ENCODE measurements at places on chromosomes 11 and 22. TPM values are rescaled to one million over a fixed set of nuclear protein-coding genes. Genes with fewer than 3 reads are reported as not detected.

- DNase-seq = no peak
These were observed 65.5 kb downstream of the BCR start for GRCh38 chr22:23245799-23246136.

DNA sequence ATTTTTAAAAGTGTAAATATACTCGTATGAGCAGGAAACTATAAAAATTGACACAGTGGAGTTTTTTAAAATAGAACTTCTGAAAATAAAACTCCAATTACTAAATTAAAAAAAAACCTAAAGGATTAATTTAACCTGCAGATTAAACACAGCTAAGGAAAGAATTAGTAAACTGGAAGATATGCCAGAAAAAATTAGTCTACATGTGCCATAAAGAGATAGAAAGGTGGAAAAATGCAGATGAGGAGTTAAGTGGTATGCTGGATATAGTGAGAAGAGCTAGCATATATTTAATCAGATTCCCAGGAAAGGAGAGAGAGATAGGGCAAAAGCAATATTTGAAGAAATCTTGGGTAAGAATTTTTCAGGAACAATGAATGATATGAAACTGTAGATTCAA, 315.8 kb upstream of the CADM1 start:
- DNase-seq = no peak

DNA sequence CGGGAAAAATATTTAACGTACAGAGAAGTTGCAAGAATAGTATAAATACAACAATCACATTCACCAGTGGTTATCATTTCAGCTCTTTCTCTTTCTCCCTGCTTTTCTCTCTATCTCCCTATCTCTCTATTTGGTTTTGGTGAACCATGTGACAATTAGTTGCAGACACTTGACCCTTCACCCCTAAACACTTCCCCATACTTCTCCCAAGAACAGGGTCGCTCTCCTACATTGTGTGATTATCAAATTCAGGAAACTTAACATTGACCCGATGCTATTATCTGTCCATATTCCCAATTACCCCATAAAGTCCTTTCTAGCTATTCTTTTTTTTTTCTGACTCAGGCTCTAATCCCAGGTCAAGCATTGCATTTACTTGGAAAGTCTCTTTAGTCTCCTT, 4.8 kb upstream of the CYB5R3 start:
- no peak for DNase-seq

DNA sequence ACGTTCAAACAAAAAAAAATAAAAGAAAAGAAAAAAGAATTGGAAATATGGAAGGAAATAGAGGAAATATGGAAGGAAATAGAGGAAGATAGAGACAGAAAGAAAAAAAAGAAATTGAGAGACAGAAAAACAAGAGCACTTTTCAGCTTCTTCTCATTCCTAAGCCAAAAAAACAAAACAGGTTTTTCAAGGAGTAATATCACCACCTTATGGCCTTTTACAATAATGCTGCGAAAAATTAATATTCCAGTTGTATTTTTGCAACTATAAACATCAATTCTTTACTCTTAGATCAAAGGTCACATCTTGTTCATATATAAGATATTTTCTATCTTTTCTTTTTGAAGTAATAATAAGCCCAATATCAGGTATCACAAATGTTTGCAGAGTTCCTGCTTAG, 328.3 kb downstream of the FAT3 start:
- no peak for DNase-seq

DNA sequence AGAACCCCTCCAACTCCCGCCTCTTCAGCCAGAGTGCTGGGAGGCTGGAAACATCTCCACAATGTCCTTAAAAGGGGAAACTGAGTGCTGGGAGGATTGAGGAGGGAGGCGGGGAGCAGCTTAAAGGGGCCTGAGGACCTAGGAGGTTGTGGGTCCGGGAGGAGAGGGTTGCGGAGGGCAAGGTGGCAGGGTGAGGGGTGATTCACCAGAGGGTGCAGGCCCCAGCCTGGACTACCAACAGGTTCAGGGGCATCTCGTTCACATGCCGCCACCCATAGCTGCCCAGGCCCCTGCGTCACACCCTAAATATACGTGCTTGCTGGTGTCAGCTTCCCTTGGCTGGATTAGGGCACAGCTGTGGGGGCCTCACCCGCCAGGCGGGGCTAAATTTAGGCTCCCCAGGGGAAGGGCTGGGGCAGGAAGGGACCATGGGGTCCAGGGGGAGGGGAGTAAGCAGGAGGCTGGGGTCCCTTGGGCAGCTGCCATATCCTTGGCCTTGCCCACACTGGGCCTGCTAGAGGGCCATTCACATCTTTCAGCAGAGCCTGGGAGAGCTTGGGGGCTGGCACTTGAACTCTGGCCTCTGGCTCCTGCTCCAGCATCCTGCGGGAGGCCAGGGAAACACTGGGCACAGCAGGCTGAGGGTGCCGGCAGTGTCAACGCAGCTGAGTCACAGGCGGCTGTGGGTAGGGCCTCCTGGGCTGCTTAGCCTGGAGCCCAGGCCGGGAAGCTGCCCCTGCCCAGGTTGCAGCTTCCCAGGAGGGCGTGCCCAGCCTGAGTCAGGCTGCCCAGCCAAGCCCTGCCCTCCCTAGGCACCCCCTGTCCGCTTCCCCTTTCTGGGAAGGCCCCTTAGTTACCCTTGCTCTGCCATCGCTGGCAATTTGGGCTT, 1.3 kb downstream of the EHBP1L1 start:
- DNase-seq = peak; percentile 74

- DNase-seq = no peak
These were observed 12.6 kb upstream of the VSIG10L2 start for GRCh38 chr11:125933030-125933813.

GRCh38 chr11:90178751-90179150, 44.1 kb downstream of the CHORDC1 start:
- DNase-seq = no peak

- peak; percentile 84 for DNase-seq
These were observed 25.7 kb downstream of the DRD4 start for GRCh38 chr11:662689-663274.

DNA sequence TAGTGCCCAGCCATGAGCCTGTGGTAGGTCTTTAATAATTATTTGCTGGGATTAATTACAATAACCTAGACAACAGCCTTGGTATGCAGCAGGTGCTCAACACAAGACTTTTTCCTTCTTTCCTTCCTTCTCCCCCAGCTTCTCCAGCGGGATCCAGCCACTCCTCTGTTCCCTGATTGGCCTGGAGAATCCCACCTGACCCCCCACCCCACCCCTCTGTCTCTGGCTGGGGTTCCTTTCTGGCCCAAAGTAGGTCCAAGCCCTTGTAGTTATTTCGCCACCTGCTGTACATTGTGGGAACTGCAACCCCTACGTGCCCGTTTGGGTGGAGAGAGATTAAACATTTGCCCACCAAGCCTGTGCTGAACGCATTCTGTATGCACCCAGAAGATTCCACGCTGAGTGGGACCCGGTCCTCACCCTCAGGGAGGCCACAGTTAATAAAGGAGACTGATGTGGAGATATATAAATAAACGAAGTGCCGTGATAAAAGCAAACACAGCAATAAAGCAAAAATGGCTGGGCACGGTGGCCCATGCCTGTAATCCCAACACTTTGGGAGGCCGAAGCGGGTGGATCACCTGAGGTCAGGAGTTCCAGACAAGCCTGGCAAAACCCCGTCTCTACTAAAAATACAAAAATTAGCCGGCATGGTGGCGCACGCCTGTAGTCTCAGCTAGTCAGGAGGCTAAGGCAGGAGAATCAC, 32.1 kb upstream of the DGKZ start:
- DNase-seq = peak; percentile 81

Gene CD3E
- total RNA-seq = 3.4 TPM

Gene KRTAP5-11
- total RNA-seq = not detected

All from left colon (tissue), 2 donors.